Sciatic nerve (tissue), 2 donors: ENCODE measurements at places on chromosomes 6 and 20. TPM values are rescaled to one million over a fixed set of nuclear protein-coding genes. Genes with fewer than 3 reads are reported as not detected.
A peak's percentile ranks its signal among the peaks of the same experiment; 100 is the strongest.

Gene IRF4
- total RNA-seq: 4.7 TPM

Gene GOPC
- total RNA-seq: 31.5 TPM

Gene SYNDIG1
- 17.9 TPM for total RNA-seq

Gene IP6K3
- 0.31 TPM for total RNA-seq

Gene TAF4
- total RNA-seq: 20.1 TPM

Gene PARD6B
- total RNA-seq: 5.7 TPM

Gene IRAK1BP1
- 5.2 TPM for total RNA-seq

Gene CD93
- total RNA-seq: 81.0 TPM

Gene SGK2
- total RNA-seq: 7.7 TPM

Gene WFDC2
- total RNA-seq: 4.1 TPM

Gene SLC17A2
- not detected for total RNA-seq

DNA sequence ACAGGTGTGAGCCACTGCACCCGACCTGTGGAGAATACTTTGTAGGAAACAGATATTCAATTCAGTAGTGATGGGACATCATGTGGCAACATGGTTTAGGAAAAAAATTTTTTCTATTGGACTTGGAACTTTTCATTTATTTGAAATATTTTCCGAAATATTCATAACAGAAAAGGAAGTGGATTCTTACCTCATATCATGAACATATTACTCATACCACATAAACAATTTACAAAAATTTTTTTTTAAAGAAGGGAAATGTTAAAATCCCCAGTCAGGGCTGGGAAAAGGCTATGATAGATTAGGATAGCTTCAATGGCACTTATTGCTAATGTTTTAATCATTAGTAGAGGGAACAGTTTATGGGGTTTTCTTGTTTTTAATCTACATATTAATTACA, 6.8 kb upstream of the ALDH8A1 start:
- DNase-seq: no peak

GRCh38 chr6:90918361-90918760, 331.5 kb upstream of the MAP3K7 start:
- no peak for DNase-seq

DNA sequence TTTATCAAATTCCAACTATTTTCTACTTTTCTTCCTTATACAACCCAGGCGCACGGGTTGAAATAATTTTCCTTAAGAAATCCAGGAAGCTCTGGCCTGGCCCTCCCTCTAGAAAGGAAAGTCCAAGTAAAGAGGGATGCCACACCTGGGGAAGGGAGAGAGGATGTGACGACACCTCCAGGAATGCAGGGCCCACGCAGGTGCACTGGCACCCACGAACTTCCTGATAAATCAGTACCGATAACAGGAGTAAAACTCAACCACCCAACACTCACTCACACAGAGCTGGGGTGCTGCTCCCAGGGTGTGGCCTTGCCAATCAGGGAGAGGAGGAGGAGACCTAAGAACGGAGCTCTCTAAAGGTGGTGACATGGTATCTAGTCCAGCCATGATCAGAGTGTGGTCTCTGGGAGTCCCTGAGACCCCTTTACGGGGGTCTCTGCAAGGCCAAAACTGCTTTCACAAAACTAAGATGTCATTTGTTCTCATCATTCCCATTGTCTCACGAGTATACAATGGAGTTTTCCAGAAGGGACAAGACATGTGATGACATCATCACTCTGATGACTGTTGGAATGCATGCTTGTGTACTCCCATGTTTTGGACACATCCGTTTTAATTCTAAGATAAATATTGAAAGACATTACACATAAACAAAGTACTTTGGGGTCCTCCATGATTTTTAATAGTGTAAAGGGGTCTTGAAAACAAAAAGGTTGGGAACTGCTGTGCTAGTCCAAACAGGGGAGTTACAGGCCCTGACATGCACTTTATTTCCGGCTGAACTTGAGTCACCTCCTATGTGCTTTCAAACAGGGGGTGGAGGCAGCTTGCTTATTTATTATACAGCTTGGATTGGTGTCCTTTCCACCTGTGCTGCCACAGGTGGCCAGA, 2.2 kb upstream of the PARD6B start:
- DNase-seq: peak; percentile 37

DNA sequence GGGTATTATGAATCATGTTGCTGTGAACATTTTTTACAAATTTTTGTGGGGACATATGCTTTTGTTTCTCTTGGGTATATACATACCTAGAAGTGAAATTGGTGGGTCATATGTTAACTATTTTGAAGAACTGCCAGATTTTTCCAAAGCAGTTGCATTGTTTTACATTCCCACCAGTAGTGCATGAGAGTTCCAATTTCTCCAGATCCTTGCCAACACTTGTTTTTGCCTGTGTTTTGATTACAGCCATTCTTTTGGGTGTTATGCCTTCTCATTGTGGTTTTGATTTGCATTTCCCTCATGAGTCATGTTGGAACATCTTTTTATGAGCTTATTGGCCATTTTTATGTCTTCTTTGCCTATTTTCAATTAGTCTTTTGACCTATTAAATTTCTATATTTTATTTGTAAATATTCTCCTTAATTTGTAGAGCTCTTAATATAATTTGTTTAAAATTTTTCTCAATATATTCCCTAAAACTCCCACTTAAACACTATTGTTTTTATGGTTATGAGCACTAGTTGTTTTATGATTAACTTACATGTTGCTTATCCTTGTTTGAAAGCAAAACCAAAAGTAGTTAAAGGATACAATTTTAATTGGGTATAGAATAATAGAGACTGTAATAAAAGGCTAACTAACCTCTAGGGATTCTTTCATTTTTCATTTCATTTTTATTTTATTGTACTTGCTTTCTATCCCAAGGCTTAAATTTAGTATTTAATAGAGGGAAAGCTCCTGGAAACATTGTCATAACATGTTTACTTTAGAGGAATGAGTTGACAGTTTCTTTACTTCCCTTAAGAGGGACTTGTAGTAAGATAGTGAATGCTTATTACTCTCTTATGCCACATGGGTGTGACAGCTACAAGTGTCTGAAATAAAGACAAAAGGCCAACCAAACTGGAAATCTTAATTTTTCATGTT, 5.5 kb downstream of the UBR2 start:
- no peak for DNase-seq

- no peak for DNase-seq
Measured at GRCh38 chr6:151351146-151351700, 40.1 kb downstream of the ZBTB2 start.

DNA sequence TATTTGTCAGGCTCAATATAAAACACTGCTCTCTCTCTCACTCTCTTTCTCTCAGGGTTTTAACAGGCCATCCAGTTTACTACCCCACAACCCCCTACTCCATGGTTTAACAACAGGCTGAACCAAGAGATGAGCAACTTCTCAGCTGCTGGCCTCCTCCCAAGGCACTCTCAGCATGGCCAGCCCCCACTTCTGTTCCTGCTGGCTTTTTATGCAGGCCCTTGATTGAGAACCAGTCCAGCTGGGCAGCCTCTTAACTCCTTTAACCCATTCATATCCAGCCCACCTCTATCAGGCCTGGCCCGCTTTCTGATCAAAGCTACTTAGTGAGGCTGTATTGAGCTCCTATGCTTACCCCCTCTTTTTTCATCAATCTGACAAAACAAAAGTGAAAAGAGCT, 346.8 kb upstream of the POU3F2 start:
- DNase-seq: no peak

GRCh38 chr6:19444481-19444880, 392.7 kb upstream of the ID4 start:
- no peak for DNase-seq

- no peak for DNase-seq
Measured at GRCh38 chr6:10528158-10528981, 7.2 kb downstream of the GCNT2 start.

- DNase-seq: peak; percentile 99
Measured at GRCh38 chr6:111873178-111874024, at the start of gene FYN. Gene FYN (minus strand): TSS chr6:111873452. CDS start chr6:111720051, 153,401 bp downstream.

DNA sequence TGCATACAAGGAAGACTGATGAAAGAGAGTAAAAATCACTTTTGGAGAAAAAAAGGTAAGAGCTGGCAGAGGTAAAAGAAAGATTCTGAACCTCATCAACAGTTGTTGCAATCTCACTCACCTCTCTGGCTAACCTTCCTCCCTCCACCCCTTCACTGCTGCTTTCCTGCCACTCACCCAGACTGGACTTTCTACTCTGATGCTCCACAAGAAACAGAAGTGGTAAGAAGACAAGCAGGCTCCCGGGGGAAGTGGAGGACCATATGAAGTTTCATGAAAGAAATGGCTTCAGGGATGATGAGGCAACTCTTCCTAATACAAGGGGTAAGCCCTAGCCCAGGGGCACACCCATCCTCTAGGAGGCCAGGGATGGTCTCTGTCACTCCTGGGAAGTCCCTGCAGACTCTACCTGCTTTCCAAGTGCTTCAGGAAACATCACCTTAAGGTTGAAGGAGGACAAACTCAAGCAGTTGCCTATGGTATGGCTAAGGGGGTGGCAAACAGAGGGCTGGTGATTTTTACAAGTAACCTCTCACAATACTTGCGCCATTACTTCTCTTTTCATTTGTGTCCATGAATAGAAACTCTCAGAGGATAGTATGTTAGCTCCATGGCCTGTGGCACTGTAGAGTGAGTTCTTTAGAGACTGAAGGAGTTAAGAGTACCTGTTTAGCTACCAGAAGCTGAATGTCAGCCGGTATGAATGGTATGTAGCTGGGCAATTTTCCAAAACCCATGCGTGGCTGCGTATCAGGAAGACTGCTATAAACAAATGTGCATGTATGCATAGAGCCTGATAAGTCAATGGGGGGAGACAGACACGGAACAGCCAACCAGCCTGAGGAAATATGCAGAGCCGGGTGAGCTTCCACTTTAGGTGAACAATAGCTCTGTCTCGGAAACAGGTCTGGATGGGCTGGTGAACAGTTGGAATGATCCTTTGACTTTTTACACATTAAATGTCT, 112.0 kb downstream of the BACH2 start:
- DNase-seq: no peak

DNA sequence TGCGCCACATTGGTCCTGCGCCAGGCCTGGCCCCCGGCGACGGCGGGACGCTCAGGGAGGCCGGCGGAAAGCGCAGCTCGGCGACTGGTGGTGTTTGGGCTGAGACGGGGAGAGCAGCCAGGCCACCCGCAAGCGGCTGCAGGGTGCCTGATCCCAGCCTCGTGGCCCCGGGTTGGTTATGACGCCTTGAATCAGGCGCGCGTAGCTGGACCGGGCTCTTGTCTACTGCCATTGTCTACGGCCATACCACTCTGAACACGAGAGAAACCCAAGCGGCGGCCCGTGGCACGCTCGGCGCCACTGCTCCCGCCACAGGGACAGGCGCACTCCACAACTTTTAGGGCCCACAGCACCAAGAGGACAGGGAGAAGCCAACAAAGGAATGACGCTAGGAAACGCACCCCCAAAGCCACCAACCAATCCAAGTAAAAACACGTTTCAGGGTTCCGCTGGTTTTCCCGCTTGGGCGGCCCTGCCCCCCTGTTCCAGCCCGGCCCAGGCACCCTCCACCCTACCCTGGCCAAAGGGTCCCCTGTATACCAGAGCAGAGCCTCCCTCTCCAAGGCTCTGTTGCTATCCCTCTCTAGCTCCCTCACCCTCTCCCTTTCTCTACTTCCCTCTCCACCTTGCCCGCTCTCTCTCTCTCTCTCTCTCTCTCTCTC, 1849.3 kb upstream of the DEFB115 start:
- DNase-seq: no peak
